Suppressor macrophage treated with lipopolysaccharide for 4 hours (primary cell): ENCODE measurements at places on chromosomes 16 and 17.
A peak's percentile ranks its signal among the peaks of the same experiment; 100 is the strongest.

- DNase-seq, result no peak
These were observed 7.8 kb upstream of the SLC38A10 start for GRCh38 chr17:81302861-81303333.

DNA sequence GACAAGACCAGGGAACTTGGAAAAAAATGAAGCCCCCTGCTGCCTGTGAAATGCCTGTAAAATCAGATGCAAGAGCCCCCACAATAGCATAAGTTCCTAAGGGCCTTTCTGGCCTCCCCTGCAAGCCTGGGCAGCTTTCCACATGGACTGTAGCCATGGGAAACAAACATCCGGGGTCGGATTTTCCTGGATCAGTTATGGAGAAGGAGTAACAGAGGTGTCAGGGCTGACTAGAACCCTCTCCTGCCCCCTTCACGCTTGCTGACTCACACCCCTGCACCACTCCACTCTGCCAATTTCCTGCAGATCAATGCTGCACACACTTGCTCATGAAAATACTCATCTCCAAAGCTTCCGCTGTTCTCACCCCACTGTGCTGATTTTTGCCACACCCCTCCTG lies 258.6 kb downstream of the CBLN1 start:
- DNase-seq, result no peak

DNA sequence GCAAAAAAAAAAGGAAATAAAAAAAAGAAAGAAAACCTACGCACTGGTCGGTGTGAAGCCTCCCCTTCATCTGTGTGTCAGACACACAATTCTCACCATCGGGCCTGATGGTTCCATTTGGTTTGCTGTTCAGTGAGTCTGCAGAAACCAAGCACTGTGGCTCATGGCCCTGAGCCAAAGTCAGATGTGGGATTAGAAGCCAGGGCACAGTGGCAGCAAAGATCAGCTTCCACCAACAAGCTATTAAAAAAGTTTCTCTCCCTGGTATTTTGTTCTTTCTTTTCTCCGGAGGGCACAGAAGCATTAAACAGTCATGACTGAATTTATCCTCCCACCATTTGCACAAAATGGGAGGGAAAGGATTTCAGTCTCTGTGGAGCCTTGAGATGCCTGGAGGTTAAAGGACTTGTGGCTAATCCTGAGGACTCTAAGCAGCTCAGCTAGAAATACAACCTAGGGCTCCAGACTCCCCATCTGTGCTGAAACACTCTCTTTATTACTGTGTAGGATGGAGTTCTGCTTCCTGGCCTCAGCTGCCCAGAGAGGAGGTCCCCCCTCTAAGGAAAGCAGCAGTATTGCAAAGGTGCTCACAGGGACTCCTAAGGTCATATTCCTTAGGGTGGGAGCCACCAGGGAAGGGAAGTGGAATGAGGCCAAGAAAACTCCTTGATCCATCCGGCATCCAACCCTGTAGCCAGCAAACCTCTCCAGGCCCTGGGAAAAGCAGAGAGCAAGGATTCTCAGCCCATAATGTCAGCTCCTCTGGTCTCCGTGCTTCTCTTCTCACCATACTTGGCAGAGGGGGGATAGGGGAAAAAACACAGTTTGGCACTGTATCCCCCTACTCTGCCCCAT lies 28.2 kb downstream of the SLC39A11 start:
- no peak for DNase-seq

DNA sequence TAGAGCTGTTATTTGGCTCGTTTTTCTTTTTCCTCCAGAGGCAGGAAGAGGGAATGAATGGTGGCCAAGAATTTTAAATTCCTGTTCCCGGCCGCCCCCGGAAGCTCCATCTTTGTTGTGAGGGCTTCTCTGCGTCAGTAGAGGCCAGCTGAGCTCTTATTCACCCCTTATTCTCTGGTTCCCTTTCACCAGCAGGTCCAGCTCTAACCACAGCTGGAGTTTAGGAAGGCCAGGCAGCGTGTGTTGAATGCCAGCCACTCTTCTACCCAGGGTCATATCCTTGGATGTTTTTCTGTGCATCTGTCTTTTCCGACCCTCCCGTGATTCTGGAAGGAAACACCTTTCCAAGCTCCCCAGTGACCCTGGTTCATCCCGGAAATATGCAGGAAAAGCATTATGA lies 570.5 kb downstream of the WWOX start:
- no peak for DNase-seq

GRCh38 chr17:75454193-75454592 lies 2.2 kb upstream of the TMEM94 start:
- DNase-seq, result no peak

GRCh38 chr16:89738072-89738377 lies 16.7 kb downstream of the ZNF276 start:
- no peak for DNase-seq

DNA sequence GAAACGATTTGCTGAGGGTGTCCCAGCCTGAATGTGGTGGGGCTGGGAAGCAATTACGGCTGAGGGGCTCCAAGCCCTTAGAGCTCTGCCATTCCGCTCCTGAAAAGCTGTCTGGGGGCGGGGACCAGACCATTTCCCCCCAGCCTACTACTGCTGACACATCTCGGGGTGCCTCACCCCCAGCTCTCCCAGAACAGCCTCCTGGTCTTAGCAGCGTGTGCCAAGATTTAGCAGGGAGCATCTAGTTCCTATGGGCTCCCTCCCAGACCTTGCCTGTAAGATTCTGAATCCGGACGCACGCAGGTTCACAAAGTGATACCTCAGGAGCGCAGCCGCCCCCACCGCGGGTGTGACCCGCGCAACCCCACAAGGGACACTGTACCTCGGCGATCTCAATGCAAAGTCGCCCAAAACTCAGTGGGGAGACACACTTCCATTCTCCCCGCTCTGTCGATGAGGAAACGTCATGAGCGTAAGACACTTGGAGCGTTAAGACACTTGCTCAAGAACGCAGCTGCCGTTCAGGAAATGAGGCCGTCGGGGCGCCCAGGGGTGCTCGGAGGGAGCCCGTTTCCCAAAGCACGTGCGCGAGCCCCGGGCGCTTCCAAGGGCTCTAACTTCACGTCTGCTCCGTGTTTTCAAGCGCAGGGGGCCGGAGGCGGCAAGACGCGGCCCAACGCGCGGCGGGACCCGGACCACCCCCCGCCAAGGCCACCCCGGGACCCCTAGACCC lies 629 bp downstream of the GEMIN4 start:
- DNase-seq, result peak; percentile 63

DNA sequence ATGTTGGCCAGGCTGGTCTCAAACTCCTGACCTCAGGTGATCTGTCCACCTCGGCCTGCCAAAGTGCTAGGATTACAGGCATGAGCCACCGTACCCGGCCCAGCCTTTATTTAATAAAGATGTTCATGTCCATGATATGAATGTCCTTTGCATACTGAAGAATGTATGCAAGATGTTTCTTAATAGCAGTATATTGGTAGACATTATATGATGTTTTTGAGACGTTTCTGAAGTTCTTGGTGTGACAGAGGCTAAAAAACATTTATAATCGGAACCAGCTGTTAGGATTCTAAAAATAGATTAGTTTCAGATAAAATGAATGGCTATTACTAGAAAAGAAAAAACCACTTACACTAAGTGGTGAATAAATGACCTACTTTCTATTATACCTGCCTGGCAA lies 11.8 kb downstream of the PDZD9 start:
- no peak for DNase-seq

DNA sequence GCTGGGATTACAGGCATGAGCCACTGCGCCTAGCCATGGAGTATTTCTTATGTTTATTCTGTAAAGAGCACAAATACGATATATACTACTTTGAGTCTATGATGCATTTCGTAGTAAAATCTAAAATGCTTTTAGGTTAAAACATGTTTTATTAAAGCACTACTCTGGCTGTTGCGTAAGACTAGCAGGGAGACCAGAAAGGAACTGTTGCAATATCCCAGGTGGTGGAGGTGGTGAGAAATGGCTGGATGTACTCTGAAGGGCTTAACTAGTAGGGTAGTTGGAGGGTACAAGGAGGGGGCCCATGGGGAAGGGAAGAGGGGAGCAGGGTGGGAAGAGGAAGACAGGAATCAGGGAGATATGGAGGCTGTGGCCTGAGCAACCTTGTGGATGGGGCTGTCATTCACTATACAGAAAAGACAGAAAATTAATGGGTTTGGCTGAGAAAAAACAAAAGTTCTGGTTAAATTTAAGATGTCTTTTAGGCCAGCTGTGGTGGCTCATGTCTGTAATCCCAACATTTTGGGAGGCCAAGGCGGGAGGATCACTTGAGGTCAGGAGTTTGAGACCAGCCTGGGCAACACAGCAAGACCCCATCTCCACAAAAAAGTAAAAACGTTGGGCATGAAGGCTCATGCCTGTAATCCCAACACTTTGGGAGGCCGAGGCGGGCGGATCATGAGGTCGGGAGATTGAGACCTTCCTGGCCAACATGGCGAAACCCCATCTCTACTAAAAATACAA lies 35.8 kb downstream of the ST3GAL2 start:
- no peak for DNase-seq

- no peak for DNase-seq
These were observed 82.3 kb downstream of the SSH2 start for GRCh38 chr17:29847527-29848400.

- no peak for DNase-seq
These were observed 2.0 kb upstream of the NXPH3 start for GRCh38 chr17:49573510-49574322.

- no peak for DNase-seq
These were observed 45.2 kb downstream of the HAPSTR1 start for GRCh38 chr16:9136596-9136995.

DNA sequence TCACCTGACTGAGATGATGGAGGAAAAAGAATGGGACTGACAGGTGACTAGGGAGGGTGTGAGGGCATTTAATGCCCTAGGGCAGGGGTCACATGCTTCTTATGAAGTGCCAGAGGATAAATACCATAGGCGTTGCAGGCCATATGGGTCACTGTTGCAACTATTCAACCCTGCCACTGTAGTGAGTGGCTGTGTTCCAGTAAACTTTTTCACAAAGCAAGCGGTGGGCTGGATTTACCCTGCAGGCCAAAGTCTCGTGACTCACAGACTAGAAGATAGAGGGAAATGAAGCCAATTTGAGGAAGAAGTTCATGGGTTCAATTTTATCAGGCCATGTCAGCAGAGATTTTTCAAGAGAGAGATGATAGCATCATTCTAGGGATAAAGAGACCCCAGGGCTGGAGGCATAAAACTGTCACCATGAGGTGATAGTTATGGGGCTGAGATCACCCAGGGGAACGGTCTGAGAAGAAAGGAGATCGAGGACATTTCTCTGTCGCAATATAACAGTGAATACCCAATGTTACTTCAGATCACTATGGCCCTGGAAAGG lies 8.6 kb downstream of the ARHGAP17 start:
- DNase-seq, result peak; percentile 89

DNA sequence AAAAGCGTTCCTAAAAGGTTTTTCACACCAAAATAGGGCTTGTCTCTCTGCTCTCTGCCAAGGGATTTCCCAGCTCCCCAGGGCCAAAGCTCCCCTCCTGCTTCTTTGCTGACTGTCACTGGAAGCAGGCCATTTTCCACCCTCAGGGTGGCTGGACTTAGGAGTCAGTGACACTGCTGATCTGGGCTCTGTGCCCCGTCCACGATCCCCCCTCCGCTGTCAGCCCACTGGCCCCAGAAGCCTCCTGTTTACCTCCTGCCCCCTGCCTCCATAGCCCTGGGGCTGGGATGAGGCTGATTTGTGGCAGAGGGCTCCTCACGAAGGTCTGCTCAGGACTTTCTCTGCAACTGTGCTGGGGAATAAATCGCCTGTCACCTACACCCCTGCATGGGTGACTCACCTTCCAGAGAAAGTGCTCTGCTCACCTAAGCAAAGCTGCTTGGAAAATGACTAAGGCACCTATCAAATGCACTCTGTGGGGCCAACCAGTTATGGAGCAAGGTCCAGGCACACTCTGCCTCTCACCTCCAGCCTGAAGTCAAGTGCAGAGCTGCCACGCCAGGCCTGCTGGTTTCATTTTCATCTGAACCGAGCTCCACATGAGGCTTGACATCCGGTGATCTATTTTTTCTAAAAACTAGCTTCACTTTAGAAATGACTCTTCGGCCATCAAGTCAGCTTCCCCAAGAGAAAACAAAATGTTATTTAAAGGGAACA lies 4.9 kb downstream of the MAP3K14 start:
- DNase-seq, result peak; percentile 89

- no peak for DNase-seq
These were observed 21.4 kb upstream of the SLC6A4 start for GRCh38 chr17:30256756-30257506.

- peak; percentile 83 for DNase-seq
These were observed 34.5 kb downstream of the ZDHHC7 start for GRCh38 chr16:84976644-84977400.

DNA sequence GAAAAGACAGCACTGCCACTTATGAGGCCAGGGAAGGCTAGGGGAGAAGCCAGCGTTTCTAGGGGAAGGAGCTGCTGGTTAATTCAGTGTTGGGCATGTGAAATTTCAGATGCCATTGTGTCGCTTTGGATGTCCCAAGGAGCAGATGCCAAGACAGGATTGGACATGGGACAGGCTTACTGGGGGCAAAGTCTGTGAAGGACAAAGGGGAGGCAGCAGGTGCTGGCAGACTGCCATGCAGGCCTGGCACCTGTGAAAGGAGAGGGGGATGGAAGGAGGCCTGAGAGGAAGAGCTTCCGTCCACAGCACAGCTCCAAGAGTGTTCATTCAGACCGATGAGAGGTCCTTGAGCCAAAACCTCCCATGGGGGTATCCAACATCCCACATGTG lies 255.5 kb upstream of the RPL38 start:
- no peak for DNase-seq

DNA sequence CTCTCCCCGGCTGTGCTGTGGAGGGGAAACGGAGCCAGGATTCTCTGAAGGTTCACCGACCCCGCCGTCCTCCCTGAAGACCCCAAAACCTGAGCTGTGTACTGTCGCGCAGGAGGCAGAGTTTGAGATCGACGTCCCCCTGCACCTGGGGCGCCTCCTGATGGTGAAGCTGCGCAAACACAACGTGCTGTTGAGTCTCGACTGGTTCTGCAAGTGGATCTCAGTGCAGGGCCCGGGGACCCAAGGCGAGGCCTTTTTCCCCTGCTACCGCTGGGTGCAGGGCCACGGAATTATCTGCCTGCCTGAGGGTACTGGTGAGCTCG lies 62.6 kb upstream of the TEKT1 start:
- peak; percentile 43 for DNase-seq

- no peak for DNase-seq
These were observed 5.4 kb downstream of the VMP1 start for GRCh38 chr17:59712862-59713261.

GRCh38 chr16:30769379-30770089 lies 7.4 kb downstream of the RNF40 start:
- no peak for DNase-seq

- DNase-seq, result peak; percentile 87
These were observed 3.2 kb upstream of the NLRP1 start for GRCh38 chr17:5587438-5588032.
